Cerebellar cortex (tissue), 1 donor: ENCODE measurements at places on chromosomes 6 and 20.

- no peak for DNase-seq
These were observed 119.5 kb downstream of the PLEKHG1 start for GRCh38 chr6:150719099-150719766.

DNA sequence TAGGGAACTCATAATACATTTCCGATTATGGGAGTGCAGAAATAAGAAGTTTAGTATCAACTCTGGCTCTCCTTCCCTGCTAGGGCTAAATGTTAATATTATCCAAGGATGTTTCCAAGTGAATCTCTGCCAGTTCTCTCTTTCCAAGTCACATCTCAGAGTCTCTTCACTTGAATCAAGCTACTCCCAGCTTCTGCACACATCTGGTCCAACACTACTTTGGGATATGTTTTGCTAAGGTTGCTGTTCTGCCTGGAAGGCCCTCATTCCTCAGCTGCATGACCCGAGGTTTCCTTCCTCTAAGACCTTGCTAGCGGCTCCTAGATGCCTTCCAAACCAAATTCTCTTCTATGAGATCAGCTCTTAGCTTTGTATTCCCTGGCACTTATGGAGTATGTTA lies 331.8 kb downstream of the GJA1 start:
- DNase-seq, result no peak

DNA sequence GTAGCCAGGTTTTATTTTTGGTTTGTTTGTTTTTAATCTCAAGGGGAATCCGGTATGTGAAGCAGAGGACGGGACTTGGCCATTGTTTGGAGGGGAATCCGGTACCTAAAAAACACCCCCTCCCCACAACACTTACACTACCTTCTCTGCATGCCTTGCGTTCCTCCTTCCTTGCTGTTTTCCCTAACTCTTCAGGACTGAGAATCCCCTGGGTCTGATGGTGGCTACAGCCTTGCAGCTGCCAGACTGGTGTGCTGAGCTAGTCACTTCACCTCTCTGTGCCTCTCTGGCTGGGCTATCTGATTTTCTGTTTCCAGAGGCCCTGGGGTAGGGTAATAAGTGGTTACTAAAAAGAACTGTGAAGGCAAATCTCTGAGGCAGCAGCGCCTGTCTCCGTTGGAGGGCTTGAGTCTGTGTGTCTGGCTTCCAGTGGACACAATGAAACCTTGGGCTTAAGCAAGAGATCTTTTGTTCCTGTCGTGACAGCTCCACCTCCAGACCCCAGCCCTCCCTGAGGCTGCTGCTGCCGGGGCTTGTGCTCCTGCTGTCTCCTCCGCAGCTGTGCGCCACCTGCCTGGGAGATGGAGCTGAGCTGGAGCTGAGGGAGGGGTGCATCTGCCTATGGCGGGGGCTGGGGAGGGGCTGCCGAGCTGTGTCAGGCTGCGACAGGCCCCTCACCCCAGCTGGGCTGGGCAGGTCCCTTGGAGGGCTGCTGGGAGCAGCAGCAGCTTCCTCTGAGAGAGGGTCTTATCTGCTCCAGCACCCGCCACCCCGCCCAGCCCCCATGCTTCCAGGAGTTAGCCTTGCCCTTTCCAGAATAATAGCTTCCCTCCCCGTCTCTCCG lies 65.8 kb upstream of the CCDC167 start:
- DNase-seq, result no peak

- DNase-seq, result no peak
These were observed 139.1 kb upstream of the LAMP5 start for GRCh38 chr20:9375221-9375681.

DNA sequence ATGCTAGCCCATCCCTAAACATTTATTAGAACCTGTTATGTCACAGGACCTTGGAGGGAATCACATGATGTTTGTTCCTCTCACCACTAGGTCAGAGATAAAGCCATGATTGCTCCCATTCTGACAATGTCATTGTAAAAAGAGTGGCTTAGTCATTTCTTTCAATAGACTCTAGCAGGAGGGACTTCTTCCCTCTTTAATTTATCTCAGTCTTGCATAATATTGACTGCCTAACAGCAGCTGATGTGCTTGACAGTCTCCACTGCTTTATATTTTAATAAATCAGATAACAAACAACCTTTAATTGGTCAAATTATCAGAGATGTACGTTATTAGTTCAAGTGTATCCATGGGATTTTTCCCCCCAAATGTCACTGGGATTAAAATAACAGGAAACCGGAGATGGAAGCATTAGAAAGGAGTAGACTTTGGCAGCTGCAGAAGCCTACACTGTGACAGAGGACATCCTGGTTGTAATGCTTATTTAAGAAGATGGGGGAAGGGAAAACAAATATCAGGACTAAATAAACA lies 39.6 kb downstream of the LAMA4 start:
- no peak for DNase-seq

GRCh38 chr20:58634521-58635278 lies 16.4 kb upstream of the STX16 start:
- DNase-seq, result no peak

DNA sequence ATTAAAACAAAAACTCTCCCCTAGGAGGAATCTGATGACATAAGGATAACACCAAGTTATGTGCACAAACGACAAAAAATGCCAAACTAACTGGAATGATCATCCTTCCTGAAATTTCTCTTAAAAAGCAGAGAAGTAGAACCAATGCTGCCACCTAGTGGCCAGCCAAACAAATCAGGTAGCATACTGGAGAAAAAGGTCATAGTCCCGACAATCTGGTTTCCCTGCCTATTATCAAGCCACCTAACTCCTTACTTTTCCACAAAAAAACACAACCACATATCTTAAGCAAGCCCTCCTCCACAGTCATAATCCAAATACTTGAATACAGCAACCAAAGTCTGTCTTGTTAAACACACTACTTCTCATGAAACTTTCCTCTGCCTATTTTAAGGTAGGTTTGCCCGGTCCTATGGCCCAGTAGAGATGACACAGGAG lies 5.3 kb downstream of the OARD1 start:
- peak; percentile 86 for DNase-seq

GRCh38 chr20:56925082-56925830 lies 296.1 kb downstream of the TFAP2C start:
- peak; percentile 67 for DNase-seq

GRCh38 chr20:38842558-38842981 lies 37.1 kb downstream of the PPP1R16B start:
- no peak for DNase-seq

DNA sequence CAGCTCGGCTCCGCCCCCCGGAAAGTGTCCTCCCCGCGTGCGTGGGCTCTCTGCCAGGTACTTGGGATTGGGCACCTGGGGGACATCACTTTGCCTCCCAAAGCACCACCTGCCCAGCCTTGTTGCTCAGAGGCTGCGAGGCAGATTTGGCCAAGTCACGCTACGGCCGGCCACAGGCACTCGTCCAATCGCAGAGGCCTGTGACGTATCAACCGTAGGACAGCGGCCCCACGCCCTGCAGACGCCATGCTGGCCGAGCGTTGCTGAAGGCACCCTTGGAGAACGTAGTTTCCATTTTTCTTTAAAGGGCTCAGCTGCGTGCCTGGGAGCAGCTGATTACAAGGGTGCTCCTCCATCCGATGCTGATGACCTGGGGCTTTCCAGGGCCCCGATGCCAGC lies 3.1 kb downstream of the NTSR1 start:
- DNase-seq, result peak; percentile 11

DNA sequence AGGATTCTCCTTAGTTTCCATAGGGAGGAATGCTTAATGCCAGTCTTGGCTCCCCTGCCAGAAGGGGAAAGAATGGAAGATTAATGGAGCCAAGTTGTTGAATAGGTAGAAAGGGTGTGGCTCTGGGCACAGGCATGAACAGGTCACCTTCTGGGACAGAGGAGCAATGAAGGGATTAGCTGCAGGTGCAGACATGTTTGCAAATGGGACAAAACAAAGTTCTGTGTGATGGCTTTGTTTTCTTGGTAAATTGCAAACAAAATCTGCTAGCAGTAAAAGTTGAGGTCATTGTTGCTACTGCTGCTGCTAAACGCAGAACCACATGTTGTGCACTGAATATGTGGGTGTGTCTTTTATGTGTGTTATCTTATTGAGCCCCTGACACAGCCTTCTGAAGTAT lies 93.3 kb downstream of the PERP start:
- no peak for DNase-seq

- no peak for DNase-seq
These were observed 116.0 kb downstream of the CRYBG1 start for GRCh38 chr6:106476331-106477105.

- no peak for DNase-seq
These were observed 177.0 kb upstream of the PRDM1 start for GRCh38 chr6:105909106-105909505.

DNA sequence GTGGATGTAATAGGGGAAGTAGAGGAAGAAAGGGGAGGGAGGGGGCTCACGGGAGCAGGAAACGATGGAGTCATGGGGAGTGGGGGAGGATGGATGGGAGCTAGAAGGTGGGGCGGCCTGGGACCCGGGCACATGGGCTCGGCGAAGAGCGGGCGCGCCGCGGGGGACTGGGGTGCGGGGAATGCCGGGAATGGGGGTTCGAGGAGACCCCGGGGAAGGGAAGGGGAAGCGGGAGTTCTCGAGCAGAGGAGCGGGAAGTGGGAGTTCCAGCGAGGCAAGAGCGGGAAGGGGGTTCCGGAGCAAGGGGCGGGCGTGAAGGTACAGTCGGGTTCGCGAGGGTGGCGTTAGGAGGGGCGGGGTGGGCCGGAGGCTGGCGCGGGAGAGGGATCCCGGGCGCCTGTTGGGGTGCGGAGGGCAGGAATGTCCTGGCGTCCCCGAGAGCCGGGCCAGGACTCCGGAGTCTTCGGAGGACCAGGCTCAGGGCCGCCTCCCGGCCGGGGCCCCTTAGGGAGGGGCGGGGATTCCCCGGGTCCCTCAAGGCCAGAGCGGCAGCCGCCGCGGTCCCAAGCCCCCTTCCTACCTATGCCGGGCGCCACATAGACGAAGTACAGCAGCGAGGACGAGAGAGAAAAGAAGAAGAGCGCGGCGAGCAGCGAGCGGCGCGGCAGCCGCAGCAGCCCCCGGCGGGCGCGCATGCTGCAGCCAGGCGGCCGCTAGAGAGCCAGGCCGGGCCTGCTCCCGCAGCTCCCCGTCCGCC lies 504 bp downstream of the B4GALT5 start:
- peak; percentile 30 for DNase-seq

GRCh38 chr20:34385464-34385863 lies 22.4 kb downstream of the ITCH start:
- no peak for DNase-seq

- DNase-seq, result no peak
These were observed 254.4 kb downstream of the KCNQ5 start for GRCh38 chr6:72876256-72876655.

DNA sequence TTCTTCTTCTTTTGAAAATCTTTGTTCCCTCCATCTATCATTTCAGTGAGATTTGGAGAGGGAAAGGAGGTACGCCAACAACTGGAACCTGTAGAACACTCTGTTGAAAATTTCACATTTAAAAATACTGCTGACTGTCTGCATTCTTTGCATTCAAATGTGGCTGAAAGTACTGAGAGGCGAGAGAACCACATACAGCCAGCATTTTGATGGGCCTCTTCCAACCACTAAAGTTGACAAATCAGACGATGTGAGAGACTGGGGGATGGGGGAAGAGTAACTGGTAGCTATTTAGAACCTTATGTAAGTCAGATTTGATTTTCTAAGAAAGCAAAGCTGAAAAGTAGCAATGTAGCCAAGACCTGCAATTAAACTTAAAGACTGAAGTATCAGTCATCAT lies 77.5 kb downstream of the FKBP5 start:
- DNase-seq, result no peak

DNA sequence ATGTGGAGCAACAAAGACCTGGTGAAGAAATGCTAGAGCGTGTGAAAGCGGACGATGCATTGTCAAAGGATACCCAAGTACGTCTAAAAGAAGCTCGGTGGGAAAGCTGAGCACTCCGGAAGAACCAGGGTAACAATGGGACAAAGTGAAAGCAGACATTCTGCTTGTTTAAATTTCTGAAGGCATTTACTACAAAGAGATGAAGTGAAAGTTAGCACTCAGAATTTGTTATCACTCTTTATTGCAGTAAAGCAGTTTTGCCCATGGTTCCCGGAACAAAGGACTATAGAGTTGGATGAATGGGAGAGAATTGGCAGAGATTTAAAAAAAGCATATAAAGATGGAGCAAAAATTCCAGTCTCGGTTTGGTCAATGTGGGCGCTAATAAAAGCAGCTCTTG lies 12.8 kb upstream of the IRAK1BP1 start:
- no peak for DNase-seq

GRCh38 chr6:33620856-33621710 lies at the start of gene ITPR3:
Gene ITPR3, plus strand, starts transcription at chr6:33621322. Its CDS starts 281 bp downstream, at chr6:33621603.
- no peak for DNase-seq

DNA sequence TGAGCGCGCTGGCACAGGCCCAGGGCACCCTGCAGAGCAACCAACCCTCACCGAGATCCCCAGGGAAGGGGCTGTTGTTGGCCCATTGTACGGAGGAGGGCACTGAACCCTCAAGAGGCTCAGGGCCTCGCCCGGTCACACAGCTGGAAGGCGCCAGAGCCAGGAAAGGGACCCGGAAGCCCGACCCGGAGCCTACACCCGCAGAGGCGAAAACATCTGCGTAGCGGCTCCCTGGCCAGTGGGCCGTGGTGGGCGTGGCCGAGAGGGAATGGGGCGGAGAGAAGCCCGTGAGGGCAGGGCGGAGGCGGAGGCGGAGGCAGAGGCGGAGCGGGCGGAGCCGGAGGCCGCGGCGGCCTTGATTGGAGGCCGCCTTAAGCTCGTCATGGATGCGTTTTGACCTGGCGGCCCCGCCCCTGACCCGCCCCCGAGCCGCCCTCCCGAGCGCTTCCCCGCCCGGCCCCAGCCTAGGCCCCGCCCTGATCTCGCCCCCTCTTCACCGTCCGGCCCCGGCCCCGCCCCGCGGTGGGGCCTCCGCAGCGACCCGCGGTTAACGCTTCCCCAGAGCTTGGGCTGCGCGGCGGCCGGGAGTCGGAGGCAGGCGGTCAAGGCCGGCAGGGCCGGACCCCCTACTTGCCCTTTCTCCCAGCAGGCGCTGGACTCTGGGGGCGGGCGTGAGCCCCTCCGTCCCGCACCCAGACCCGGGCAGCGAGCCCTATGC lies 2.1 kb upstream of the MRGBP start:
- DNase-seq, result peak; percentile 92

GRCh38 chr6:36593569-36594028 lies 563 bp upstream of the SRSF3 start:
- no peak for DNase-seq

DNA sequence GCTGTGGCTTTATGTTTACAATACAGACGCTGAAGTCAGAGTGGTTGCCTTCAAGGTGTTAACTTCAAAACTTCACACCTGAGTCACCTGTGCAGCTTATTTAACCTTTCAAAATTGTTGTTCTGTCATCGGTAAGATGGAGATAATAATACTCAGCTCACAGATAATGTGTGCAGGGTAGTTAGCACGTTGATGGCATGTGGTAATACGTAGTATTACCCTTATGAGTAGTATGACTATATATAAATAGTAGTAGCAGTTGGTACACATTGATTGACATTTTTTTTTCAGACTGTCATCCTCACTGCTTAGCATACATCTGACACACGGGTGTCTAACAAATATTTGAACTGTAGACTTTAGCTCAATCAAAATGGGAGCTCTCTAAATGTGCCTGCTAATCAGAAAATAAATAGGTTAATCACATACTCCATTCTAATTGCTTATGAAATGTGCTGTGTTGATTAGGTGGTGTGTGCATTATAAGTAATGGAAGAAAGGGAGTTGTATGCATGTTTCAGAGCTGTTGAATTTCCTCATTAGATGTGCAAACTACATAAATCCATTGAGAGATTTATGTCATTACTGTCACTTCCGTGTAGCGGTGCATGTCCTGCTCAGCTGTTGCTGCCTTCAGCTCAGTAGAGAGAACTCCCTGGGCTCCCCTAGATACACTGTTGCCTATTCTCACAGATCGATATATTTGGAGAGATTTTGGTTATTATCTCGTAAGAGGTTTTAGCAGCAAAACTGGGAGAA lies 11.2 kb upstream of the MROH8 start:
- DNase-seq, result no peak

- DNase-seq, result no peak
These were observed 22.5 kb upstream of the TAGAP start for GRCh38 chr6:159067334-159067733.
